ENCODE measurements at places on chromosomes 6 and 20. TPM values are rescaled to one million over a fixed set of nuclear protein-coding genes. Genes with fewer than 3 reads are reported as not detected.

The B4GALT5 gene
- 53.6 TPM for total RNA-seq

GRCh38 chr6:107786179-107786578, 37.9 kb downstream of the SCML4 start:
- no peaks in the 10 kb centered on the region for H3K4me1 ChIP-seq
- no peaks in the 10 kb centered on the region for H3K36me3 ChIP-seq
- no peak overlapping the region for H3K4me3 ChIP-seq

DNA sequence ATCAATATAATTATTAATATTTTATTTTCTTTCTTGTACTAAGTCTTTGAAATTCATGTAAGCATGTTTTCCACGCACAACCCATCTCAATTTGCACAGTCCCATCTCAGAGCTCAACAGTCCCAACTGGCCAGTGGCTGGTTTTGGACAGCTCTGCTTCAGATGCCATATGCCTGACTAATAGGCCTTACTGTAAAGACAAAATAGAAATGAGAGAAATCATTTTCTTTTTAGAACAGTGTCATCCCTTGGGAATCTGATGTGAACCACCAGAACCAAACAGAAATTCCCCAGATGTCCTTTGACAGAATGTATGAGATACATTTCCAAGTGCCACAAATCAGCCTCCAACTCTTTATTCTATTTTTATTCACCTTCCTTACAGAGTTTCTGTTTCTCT, 338.9 kb downstream of the ESR1 start:
- no peak overlapping the region for H3K4me3 ChIP-seq
- H3K36me3 ChIP-seq, result no peaks in the 10 kb centered on the region

GRCh38 chr6:18712595-18712994, 325.4 kb downstream of the RNF144B start:
- peaks cover 2% of the 10 kb centered on the region for H3K4me1 ChIP-seq
- H3K36me3 ChIP-seq, result no peaks in the 10 kb centered on the region
- H3K27me3 ChIP-seq, result no peaks in the 10 kb centered on the region
- H3K4me3 ChIP-seq, result no peak overlapping the region
- no peak overlapping the region for H3K27ac ChIP-seq

The COL9A1 gene
- not detected for total RNA-seq

DNA sequence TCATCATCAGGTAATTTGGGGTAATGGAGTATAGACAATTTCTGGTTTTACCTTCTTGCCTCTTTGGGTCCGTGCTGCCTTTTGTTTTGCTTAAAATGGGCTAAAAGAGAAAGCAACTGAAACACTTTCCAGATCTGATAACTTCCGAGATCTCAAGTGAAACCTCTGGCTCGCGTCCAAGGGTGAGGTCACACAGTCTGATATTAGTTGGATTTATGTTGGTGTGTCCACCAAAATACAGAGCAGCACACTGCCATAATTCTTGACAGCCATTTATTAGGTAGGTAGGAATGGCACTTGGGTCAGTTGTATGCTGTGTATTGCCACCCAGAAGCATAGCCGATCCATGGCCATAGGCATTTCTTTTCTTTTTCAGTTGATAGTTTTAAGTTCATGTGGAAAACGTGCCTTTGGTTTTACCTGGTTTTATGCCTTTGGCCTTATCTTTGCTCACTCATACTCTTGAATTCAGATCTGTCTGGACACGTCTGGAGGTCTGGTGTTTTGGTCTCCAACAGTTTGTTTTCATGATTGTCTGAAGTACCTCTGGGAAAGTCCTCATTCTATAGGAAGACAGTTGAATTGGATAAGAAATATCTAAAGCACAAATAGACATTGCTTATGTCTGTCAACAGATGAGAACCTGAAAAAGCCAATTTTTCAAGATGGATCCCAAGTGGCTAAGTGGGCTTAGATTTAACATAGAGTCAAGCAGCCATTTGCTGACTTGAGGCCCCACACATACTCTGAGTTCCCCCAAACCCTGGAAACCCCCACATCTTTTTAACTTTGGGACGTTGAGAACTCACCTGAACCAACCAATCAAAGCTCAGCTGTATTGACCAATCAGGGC, 320.8 kb downstream of the SOX4 start:
- H3K4me1 ChIP-seq, result peaks cover 1% of the 10 kb centered on the region
- DNase-seq, result peak; percentile 42
- H3K27me3 ChIP-seq, result no peaks in the 10 kb centered on the region
- H3K27ac ChIP-seq, result no peak overlapping the region
- no peak overlapping the region for H3K4me3 ChIP-seq
- no peaks in the 10 kb centered on the region for H3K36me3 ChIP-seq

- H3K27me3 ChIP-seq, result no peaks in the 10 kb centered on the region
- H3K4me3 ChIP-seq, result no peak overlapping the region
- DNase-seq, result peak; percentile 50
Observed at GRCh38 chr6:149032599-149033405, 284.7 kb upstream of the TAB2 start.

Measured in ovary (tissue), 10 donors.